ENCODE measurements at places on chromosomes 2 and 18. TPM values are rescaled to one million over a fixed set of nuclear protein-coding genes. Genes with fewer than 3 reads are reported as not detected.

- H3K27me3 ChIP-seq: no peaks in the 10 kb centered on the region
- peaks cover 1% of the 10 kb centered on the region for H3K4me1 ChIP-seq
- no peak for DNase-seq
- H3K4me3 ChIP-seq: no peak overlapping the region
- no peaks in the 10 kb centered on the region for H3K36me3 ChIP-seq
Observed at GRCh38 chr18:77220726-77221125, 28.9 kb upstream of the GALR1 start.

- no peak overlapping the region for H3K4me3 ChIP-seq
- no peaks in the 10 kb centered on the region for H3K4me1 ChIP-seq
- H3K27me3 ChIP-seq: no peaks in the 10 kb centered on the region
- no peak overlapping the region for H3K27ac ChIP-seq
- no peak for DNase-seq
Observed at GRCh38 chr2:84493514-84493913, 22.8 kb upstream of the DNAH6 start.

DNA sequence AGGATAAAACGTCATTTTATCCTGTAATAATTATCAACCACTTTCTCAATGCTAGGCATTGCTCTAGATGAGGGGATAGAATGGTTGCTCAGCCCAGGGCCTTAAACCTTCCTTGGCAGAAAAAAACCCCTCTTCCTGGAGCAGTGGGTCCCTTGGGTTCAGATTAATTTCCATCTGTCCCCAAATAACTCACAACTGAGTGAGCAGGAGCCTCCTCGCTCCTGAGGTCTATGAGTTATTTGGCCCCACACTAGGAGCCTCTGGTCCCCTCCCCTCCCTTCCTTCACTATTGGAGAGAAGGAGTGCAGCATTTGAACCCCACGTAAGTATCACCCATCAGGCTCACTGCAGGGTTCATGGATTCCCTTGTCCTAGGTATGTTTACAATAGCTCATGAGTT lies 157.5 kb upstream of the FHL2 start:
- no peak overlapping the region for H3K4me3 ChIP-seq
- DNase-seq: no peak
- peaks cover 6% of the 10 kb centered on the region for H3K4me1 ChIP-seq
- no peaks in the 10 kb centered on the region for H3K36me3 ChIP-seq

- H3K36me3 ChIP-seq: no peaks in the 10 kb centered on the region
- no peak for DNase-seq
- no peaks in the 10 kb centered on the region for H3K27me3 ChIP-seq
- no peak overlapping the region for H3K4me3 ChIP-seq
- peaks cover 5% of the 10 kb centered on the region for H3K4me1 ChIP-seq
Observed at GRCh38 chr2:133768256-133768655, 200.0 kb upstream of the NCKAP5 start.

DNA sequence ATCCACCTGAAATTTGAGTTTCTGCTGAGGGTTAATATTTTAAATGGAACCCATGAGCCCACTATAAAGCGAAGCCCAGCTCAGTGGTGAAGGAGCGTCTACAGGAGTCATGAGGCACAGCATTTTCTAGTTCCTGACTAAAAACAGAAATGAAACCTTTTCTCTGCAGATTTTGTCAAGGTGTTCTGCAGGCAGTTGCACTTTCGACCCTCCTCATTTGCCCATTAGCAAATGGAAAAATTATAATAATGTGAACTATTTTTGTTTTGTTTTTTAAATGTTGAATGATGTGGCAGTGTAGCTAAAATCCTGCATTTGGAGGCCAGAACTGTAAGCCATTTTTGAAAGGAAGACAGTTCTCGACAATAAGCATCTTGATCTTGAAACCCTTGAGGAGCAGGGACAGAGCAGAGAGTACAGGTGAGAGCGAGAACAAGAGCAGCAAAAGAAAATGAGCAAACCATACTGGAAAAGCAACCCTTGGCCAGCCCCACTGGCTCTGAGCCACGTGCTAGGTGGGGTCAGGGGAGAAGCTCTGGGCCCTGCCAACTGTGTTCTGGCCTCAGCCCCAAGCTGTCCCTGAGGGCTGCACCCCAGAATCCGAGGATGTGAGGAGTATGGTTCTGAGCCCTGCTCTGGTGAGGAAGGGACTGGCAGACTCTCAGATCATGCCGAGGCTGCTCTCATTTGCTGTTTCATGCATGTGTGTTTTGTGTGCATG lies 26.4 kb upstream of the COPS8 start:
- no peak overlapping the region for H3K4me3 ChIP-seq
- peaks cover 6% of the 10 kb centered on the region for H3K4me1 ChIP-seq
- no peaks in the 10 kb centered on the region for H3K36me3 ChIP-seq
- no peaks in the 10 kb centered on the region for H3K27me3 ChIP-seq
- no peak overlapping the region for H3K27ac ChIP-seq

The BOLL gene
- polyA plus RNA-seq: not detected

The SEMA4F gene
- 6.9 TPM for polyA plus RNA-seq

The UGT1A5 gene
- polyA plus RNA-seq: not detected

The CDK5R2 gene
- polyA plus RNA-seq: not detected
